ENCODE measurements at places on chromosomes 7 and 10.

- DNase-seq = no peak
Observed at GRCh38 chr10:127720142-127720541, 16.8 kb upstream of the FOXI2 start.

DNA sequence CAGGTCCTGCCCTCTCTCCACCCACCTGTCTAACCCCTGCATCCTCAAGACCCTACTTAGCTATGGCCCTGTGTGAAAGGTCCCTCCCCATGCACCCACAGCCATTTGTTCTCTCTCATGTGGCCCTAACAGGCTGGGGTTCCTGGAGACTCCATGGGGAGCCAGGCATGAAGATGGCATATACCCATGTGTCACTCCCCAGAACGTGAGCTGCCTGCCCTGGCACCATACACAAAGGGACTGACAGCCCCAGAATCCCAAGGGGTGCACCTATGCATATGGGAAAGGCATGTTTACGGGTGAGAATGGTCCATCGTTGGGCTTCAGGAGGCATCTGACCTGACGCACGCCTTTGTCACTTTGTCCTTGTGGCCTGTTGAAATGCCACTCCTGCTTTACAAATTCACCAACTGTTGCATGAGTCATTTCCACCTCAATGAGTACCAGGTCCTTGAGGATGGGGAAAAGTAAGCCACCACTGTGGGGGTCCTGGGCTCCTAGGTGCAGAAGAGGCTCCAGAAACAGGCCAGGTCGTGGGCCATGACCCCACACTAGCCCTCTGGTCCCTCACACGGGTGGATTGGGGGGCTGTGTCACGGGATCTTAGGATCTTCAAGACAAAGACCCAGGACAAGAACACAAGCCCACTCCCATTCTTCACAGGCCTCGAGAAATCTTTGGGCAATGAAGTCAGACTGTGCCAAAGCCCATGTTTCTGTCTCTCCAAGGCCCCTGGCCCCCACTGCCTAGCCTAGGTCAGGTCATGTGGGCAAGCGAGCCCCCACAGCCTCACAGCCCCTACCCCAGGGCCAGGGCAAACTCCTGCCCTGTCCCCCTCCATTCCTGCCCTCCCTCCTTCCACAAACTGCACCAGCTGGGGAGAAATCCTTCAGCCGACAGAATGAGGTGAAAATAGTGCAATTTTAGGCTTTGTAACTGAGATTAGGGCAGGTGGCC lies 8.6 kb downstream of the GPRIN2 start:
- no peak for DNase-seq

DNA sequence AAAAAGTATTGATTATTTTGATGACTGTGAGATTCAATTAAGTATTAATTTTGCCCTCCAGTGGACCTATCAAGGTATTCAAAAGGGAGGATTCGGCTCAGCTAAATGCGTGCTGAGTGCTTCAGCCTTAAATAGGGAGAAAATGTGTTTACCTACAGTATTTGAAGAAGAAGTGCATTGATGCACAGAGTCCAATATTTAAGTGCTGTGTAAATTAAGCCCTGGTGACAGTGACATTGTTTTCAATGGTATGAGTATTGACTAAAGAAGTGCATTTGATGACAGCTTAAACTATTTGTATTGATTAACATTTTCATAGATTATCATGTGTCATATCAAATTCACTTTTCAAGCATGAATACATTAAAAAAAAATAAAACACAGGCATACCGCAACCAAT lies 106.6 kb downstream of the POU6F2 start:
- no peak for DNase-seq

DNA sequence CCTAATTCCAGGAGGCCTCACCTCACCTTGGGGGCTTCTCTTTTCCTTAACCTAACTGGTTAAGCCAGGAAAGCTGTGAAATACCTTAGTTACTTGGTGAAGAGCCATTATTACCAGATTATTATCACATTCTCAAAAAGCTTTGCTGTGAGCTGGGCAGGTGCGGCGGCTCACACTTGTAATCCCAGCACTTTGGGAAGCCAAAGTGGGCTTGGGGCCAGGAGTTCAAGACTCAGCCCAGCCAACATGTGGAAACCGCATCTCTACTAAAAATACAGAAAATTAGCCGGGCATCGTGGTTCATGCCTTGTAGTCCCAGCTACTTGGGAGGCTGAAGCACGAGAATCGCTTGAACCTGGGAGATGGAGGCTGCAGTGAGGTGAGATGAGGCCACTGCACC lies 102.4 kb upstream of the KLF6 start:
- DNase-seq = no peak

DNA sequence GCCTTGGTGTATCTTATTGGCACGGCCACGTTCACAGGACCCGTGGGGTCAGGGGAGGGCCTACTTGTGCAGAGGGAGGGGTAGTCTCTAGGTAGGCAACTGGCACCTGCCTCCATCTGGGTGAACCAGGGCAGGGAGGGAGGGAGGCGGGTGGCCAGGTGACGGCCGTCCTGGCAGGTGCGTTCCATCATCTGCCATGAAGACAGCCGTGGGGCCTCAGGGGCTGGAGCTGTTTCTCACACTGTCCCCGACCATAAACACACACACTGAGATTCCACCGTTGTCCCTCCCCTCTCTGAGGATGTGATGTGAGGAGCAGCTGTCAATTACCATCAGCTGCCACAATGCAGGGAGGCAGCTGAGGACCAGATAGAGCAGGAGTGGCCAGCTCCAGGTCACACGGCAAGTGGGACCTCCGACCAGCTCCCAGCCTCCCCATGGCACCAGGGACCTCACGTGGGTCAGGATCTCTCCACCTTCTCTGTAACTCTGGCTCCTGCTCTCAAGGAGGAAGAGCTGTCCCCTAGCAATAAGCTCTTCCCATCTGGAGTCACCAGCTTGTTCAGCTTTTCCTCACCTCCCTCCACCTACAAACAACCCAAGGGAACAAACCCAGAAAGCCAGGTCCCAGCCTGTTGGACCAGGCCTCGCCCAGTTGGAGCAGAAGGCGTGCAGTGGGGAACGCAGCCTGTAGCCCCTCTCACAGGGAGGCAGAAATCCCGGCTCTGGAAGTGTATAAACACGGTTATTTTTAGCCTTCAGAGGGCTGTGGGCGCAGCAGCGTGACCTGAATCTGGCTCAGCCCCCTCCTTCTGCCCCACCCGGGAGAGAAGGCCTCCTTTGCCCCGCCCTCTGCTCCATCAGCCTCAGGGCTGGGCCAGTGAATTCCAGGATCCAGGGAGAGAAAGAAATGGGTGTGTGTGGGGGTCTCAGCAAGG lies 33.1 kb downstream of the ZMIZ1 start:
- DNase-seq = no peak

GRCh38 chr10:109940117-109940516 lies 16.8 kb upstream of the XPNPEP1 start:
- DNase-seq = no peak

DNA sequence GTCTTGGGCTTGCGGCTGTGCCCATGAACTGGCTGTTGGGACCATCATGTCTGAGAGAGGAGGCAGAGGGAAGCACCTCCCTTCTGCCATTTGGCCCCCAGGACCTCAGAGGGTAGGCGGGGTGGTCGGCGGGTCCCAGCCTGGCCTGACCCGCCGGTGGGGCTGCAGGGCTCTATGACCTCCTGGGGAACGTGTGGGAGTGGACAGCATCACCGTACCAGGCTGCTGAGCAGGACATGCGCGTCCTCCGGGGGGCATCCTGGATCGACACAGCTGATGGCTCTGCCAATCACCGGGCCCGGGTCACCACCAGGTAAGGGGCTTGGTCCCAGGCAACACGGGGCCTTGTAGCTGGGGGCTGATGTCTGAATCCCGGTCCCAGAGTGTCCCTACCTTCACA lies 14.1 kb downstream of the SUMF2 start:
- no peak for DNase-seq

GRCh38 chr10:46560952-46561351 lies 4.5 kb upstream of the GPRIN2 start:
- no peak for DNase-seq

DNA sequence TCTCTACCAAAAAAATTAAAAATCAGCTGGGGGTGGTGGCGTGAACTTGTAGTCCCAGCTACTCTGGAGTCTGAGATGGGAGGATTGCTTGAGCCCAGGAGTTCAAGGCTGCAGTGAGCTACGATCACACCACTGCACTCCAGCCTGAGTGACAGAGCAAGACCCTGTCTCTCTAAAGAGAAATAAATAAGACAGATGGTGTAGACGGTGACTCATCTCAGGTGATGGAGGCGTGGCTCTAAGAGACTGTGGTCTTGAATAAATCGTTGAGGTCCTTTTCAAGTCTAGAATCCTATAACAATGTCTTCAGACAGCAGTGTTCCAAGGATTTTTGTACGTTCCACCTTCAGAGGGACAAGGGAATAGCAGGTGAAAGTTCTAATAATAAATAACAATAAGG lies 53.8 kb upstream of the PFKFB3 start:
- DNase-seq = no peak

DNA sequence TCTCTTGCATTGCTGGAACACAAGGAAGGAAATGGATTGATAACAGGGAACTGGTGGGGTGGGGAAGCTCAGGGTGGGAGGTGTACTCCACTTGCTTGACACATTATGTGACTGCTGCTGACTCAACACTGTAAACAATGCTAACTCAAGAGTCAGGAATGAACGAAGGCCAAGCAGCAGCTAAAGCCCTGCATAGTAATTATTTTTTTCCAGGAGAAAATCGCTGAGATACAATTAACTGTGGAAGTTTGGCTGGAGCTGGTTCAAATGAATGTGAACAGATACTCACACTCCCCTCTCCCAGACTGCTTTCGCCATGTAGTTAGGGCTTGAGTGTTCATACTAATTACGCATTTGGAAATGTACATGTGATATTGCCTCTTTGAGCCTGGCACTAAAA lies 170.9 kb upstream of the AOAH start:
- DNase-seq = no peak

All from CD14-positive monocyte (primary cell).